ENCODE measurements at places on chromosomes 1 and 21. TPM values are rescaled to one million over a fixed set of nuclear protein-coding genes. Genes with fewer than 3 reads are reported as not detected.

The EVI5 gene
- total RNA-seq: 2.9 TPM

The HES3 gene
- not detected for total RNA-seq

The C1QC gene
- not detected for total RNA-seq

The FHAD1 gene
- total RNA-seq: 0.18 TPM

The TCEA3 gene
- total RNA-seq: 1.2 TPM

The CREB3L4 gene
- 8.4 TPM for total RNA-seq

The POLR3GL gene
- 33.7 TPM for total RNA-seq

The MTHFR gene
- total RNA-seq: 29.4 TPM

The C8B gene
- total RNA-seq: not detected

The SPRR2D gene
- total RNA-seq: not detected

The TBX15 gene
- total RNA-seq: not detected

The TSPAN2 gene
- 2.4 TPM for total RNA-seq

The TCHHL1 gene
- not detected for total RNA-seq

The PBX1 gene
- total RNA-seq: 0.23 TPM
